Fibroblast of the aortic adventitia (primary cell): ENCODE measurements at places on chromosomes 4 and X. TPM values are rescaled to one million over a fixed set of nuclear protein-coding genes. Genes with fewer than 3 reads are reported as not detected.

MAGEA10 gene
- total RNA-seq: not detected in 2 replicates

PDLIM3 gene
- 3.0 and 10.1 TPM in 2 replicates for total RNA-seq

NR0B1 gene
- total RNA-seq: 0.90 and 1.7 TPM in 2 replicates

CDS1 gene
- 0.36 and 0.57 TPM in 2 replicates for total RNA-seq

NFXL1 gene
- 7.1 and 9.0 TPM in 2 replicates for total RNA-seq

POU4F2 gene
- total RNA-seq: not detected in 2 replicates

GPR78 gene
- total RNA-seq: 0.36 and 2.0 TPM in 2 replicates

MOSPD2 gene
- total RNA-seq: 25.5 and 30.5 TPM in 2 replicates

MFAP3L gene
- total RNA-seq: 0.82 and 3.3 TPM in 2 replicates

EDA gene
- total RNA-seq: 0.09 and 1.4 TPM in 2 replicates

RAI2 gene
- 0.33 and 4.0 TPM in 2 replicates for total RNA-seq

ADH1A gene
- total RNA-seq: 0.27 TPM in 1 of 2 replicates, not detected in the other
